ENCODE measurements at places on chromosomes 16 and 17.
A peak's percentile ranks its signal among the peaks of the same experiment; 100 is the strongest.

DNA sequence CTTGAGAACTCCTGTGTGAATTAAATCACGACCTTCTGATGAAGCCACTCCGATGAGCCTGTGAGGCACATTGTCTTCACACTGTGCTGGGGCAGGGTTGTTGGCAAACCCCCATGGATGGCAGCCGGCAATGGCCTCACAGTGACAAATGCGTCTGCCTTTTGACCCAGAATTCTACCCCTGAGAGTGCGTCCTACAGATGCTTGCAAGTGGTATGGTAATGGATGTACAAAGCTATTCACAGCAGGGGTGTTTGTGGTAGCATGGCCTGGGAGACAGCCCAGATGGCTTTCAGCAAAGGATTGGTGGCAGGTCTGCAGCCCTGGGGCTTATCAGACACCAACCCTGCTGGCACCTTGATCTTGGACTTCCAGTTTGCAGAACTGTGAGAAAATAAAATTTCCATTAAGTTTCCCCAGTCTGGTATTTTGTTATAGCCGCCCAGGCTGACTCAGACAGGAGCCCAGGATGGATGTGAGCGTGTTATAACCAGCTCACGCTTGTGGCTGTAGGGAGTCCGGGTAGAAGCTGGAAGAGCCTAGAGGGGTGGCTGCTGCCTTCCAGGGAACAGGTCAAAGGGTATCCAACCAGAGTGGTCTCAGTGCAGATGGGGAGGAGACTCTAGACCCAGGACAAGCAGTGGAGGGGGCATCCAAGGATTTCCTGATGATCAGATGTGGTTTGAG lies 10.1 kb downstream of the AFMID start:
- no peak for DNase-seq

DNA sequence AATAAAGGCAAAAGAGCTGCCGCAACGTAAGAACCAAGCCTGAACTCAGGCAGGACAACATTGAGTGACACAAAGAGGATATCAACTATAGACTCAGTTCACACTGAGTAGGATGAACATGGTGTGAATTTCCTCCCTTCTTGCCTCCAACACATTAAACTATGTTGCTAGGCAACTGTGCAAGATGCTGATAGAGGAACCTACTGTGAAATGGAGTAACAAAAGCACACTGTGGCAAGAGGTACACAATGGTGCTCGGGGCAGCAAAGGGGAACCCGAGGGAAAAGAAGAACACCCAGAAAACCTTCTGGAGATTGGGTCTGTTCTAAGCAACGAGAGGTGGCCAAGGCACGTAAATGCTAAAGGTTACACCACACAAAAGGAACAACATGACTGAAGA lies 34.1 kb downstream of the GRB2 start:
- DNase-seq = no peak

DNA sequence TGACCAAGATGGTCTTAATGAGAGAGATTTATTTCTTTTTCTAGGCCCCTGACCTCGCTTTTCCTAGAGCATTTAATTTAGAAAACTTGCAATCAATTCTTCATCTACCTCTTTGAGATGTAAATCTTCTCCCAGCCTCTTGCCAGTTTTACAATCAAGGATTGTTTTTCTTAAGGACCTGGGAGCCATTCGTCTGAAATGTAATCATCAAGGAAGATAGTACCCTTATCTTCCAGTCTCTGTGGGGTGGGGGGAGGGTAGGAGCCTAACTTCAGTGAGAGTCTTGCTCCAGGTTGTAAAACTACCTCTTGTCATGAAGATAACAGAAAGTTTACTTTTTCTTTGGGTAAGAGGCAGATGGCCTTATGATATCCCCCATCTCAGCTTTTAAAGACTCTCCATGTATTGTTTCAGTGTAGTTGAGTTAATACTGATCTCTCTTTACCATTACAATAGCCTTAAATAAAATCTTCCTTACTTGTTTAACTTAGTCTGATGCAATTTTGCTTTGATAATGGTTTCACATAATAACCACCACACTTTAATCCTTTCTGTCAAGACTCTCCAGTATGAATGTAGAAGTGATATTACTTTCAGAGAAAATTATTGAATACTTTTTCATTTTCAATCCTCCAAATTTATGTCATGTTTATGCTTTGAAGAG lies 110.2 kb upstream of the CPHXL start:
- no peak for DNase-seq

GRCh38 chr17:21164620-21165019 lies 37.9 kb downstream of the DHRS7B start:
- no peak for DNase-seq

DNA sequence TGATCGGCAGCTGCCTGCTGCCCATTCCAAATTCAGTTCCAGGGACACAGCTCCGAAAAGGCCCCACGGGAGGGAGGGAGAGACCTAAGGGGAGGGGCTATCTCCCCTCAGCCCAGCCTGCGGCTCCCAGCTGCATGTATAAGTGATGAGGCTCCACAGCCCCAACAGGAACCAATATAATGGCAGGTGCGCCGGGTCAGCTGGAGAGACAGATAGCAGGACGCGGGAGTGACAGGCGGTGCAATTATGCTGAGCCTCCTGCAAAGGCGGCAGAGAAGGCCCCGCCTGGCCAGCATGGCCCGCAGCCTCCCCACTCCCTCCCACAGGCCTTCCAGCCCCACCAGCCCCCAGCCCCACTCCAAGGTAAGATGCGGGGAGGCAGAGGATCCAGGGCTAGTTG lies 8.1 kb upstream of the C1QL1 start:
- no peak for DNase-seq

- DNase-seq = no peak
Observed at GRCh38 chr17:3527896-3528295, 29.7 kb downstream of the TRPV3 start.

- peak; percentile 29 for DNase-seq
Observed at GRCh38 chr16:84700446-84701300, 873 bp downstream of the USP10 start.

GRCh38 chr17:5583426-5584382 lies 605 bp downstream of the NLRP1 start:
- DNase-seq = no peak

DNA sequence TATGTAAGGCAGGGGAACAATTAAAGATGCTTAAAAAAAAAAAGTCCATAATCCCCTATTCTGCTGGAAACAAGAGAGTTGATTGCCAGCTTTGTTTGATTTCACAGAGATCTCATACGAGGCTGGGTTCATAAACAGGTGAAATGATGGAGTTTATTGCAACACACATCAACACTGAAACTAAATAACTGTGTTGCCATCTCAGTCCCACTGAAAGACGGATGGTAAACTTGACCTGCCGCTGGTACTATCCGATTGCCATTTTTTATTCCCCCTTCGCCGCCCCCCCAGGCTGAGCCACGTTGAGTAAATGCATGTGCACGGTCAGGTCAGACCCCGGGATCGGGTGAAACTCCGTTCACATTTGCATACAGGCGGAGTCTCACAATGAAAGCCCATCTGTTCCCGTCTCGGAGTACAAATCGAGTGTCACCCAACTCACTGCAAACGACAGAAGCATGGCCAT lies 119.2 kb downstream of the SKAP1 start:
- no peak for DNase-seq

- no peak for DNase-seq
Observed at GRCh38 chr17:49597928-49598655, 22.4 kb downstream of the NXPH3 start.

GRCh38 chr16:2942045-2942444 lies 22.0 kb upstream of the KREMEN2 start:
- no peak for DNase-seq

DNA sequence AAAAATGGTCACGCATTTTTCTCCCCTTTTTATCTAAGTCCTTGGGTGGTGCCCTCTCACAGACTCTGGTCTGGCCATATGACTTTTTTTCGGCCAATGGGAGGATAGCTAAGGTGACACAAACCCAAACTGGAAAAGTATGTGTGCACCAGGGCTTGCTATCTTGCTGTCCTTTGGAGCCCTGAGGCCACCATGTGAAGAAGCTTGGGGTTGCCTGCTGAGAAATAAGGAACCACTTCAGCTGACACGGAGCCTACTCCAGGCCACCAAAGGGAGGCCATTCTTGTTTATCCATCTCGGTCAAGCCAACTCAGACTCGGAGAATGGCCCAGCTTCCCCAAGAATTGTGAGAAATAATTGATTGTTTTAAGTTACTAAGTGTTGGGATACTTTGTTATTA lies 111.4 kb upstream of the ZFHX3 start:
- no peak for DNase-seq

DNA sequence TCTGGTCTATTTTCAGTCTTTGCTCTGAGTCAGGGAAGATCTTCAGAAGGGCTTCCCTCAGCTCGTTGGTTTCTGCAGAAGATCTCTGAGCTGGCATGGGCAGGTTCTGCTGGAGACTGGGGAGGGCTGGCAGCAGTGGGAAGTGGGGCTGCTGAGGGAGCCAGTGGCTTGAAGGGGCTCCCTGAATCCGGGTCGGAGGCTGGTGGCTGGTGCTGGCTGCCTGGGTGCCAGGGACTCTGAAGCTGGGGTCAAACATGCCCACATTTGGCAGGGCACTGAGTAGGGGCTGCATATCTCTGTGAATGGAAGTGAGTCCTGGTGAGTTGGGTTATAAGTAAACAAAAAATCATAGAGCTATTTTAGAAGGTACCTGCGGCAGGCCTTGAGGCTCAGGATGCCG lies 67.0 kb downstream of the N4BP1 start:
- DNase-seq = no peak

DNA sequence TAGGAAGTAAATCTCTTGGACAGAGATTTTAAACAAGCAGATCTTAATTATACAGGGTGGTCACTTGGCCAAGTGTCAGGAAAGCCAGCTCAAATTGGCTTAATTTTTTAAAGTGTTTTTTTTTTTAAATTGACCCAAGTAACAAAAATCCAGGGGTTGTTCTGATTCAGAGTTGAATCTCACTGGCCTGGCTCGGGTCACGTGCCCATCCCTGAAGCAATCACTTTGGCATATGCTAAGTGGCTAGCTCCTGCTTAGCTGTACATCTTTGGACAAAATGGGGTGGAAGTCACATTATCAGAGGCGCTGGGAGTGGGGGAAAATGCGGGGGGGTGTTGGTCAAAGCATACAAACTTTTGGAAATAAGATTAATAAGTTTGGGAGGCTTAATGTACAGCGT lies 23.6 kb downstream of the CLEC19A start:
- no peak for DNase-seq

DNA sequence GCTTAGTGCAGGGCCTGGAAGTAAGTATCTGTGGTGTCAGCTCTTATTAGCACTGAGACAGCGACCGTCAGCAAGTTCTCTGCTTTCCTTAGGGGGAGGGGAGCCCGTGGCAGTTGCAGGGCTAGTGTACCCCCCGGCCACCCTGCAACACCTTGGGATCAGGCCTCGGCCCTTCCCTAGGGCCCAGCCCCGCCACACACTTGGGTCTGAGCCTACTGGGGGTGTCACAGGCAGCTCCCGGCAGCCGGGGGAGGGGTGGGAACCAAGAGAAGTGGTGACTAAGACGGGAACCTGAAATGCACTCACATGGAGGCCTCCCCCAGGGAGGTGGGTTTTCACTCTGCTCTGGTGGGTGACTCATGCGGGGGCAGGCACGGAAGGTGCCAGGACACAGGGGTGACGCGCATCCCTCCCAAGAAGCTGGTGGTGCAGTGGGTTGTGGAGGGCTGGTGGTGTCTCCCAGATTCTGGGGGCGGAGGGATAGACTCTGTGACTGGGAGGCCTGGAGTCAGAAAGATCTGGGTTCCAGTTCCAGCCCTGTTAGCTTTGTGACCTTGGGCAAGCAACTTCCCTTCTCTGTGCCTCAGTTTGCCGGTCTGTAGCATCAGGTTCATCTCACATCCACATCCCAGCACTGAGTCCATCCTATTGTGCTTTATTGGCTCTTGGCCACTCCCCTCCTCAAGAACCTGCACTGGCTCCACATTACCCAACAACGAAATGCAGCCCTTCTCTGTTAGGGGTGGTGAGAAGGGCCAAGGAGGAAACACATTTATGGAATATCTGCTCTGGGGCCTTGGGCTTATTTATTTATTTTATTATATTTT lies 44.5 kb downstream of the LAT start:
- DNase-seq = no peak

DNA sequence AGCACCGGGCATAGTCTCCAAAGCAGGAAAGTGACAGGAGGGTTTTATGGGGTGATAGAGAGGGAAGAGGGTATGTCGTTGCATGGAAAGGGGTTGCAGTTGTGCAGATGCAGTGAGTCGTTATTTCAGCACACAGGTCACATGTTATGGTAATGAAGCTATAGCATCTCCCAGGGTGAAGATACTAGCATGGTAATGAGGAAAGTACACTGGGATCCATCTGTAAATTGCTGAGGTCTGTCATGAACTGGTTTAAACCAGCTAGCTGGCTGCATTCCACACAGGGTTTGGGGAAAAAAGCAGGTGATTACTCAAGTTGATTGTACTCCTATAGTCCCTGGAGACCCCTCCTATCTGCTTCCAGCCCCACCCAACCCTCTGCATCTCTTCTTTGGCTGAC lies 11.7 kb downstream of the COX11 start:
- no peak for DNase-seq

DNA sequence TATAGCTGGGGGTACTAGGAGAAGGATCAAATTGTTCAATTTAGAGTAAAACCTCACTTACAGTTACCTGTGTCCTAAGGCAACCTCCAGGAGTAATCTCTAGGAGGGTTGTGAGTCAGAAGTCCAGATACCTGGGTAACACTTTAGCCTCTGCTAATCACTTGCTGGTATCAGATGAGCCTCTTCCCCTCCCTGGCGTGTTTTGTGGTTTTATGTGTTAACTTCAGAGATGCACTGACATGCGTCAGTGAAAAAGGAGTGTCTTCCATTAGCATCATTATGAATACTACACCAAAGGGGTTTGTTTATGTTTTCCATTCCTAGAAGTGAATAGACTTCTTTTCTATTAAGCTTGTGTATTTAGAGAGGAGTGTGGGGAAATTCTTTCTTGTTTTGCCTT lies 208.2 kb downstream of the FTO start:
- DNase-seq = no peak

- DNase-seq = no peak
Observed at GRCh38 chr17:17921192-17922069, 50.8 kb downstream of the TOM1L2 start.

DNA sequence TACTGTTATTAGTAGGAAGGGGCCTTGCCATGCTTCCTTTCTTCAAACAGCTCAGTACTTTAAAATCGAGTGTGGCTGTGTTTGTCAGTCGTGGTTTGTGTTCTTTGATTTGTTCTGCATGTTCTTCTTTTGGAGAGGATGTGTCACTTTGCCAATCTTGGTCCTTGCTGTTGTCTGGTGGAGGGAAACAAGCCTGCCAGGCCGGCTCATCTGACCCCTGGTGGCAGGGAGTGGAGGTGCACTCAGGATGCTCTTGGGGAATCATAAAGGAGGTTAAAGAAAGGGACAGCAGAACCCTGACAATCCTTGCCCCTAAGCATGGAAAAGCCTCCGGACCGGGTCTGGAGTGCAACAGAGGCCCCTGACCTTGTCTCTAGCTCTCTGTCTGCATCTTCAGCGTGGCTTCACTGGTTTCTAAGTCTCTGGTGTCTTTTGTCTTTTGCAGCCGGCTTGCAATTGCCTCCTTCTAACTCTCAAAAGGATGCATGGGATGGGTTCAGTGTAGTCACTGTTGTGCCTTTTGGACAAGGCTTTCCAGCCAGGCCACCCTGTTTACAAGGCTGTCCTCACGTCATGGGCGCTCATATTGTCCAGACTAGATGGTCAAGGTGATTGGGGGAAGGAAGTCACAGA lies 135.8 kb downstream of the WWOX start:
- DNase-seq = peak; percentile 49

GRCh38 chr17:14539801-14540200 lies 238.9 kb downstream of the HS3ST3B1 start:
- no peak for DNase-seq
